ENCODE measurements at places on chromosomes 7 and 10. TPM values are rescaled to one million over a fixed set of nuclear protein-coding genes. Genes with fewer than 3 reads are reported as not detected.

Gene HDAC9
- polyA plus RNA-seq: 81.2 TPM

Gene CFAP70
- polyA plus RNA-seq: 0.43 TPM

Gene EFCAB10
- polyA plus RNA-seq: not detected

Gene GDF2
- not detected for polyA plus RNA-seq

Gene OR2A12
- polyA plus RNA-seq: not detected

Gene CHST3
- not detected for polyA plus RNA-seq

Gene PPIA
- 4,265 TPM for polyA plus RNA-seq

Gene SPDYE2
- 1.2 TPM for polyA plus RNA-seq
